Heart left ventricle (tissue), 16 donors: ENCODE measurements at places on chromosomes 11 and 22.
A peak's percentile ranks its signal among the peaks of the same experiment; 100 is the strongest.

DNA sequence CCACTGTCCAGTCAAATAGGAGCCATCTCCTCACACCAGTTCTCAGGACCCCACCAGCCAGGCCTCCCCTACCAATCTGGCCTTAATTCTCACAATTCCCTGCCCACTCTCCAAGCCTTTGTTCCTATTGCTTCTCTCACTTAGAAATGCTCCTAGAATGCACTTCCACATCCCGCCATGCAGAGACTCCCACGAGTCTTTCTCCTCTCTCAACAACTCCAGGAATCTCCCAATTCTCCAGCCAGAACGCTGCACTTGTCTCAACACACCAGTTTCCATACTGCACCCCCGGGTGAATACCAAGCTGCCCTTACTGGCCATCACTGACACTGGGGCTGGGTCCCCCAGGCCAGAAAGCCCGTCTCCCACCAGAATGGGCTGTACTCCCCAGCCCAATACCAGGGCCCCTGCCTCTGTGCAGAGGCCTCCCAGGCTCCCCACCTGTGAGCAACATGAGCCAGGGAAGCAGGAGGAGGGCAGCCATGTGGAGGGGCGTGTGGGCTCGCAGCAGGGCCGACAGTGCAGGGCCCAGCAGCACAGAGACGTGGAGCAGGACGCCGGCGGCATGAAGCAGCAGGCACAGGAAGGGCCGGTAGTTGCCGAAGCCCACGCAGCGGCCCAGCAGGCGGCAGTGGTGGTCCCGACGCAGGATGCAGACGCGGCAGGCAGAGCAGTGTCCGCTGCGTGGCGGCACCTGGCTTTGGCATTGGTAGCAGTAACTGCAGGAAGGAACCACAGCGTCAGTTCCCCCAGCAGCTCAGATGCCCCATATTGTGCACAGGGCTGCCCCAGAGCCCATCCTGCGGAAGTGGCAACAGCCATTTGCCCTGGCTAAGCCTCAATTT is 2.4 kb downstream of the ZDHHC24 start:
- DNase-seq: no peak
- no peak overlapping the region for H3K4me3 ChIP-seq

- no peaks in the 10 kb centered on the region for H3K27me3 ChIP-seq
- H3K27ac ChIP-seq: peak overlapping the region; percentile 99
- DNase-seq: no peak
- peaks cover 52% of the 10 kb centered on the region for H3K4me1 ChIP-seq
- peaks cover 1% of the 10 kb centered on the region for H3K36me3 ChIP-seq
- peak overlapping the region; percentile 86 for H3K4me3 ChIP-seq
Observed at GRCh38 chr22:38699784-38700183, 959 bp downstream of the JOSD1 start.

DNA sequence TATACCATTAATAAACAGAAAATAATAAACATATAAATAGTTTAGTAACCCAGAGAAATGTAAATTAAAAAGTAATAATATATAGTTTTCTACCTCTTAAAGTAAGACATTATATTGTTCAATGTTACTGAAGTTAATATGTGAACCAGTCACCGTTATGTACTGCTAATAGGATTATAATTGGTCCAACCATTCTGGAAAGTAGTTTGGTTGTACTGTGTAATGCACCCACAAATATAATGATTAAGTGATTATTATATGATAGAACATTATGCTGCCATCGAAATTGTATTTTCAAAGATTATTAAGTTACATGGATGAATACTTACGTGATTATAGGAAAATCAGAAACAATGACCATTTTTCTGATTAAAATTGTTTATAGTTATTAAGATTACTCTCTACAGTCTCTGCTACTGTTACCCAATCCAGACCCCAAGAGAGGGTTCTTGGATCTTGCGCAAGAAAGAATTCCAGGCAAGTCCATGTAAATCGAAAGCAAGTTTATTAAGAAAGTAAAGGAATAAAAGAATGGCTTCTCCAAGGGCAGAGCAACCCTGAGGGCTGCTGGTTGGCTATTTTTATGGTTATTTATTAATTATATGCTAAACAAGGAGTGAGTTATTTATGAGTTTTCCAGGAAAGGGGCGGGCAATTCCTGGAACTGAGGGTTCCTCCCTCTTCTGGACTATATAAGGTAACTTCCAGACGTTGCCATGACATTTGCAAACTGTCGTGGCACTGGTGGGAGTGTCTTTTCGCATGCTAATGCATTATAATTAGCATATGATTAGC is 50.1 kb downstream of the ACER3 start:
- no peak overlapping the region for H3K27ac ChIP-seq
- H3K4me1 ChIP-seq: no peaks in the 10 kb centered on the region
- H3K4me3 ChIP-seq: peak overlapping the region; percentile 46
- H3K27me3 ChIP-seq: no peaks in the 10 kb centered on the region
- no peak for DNase-seq

DNA sequence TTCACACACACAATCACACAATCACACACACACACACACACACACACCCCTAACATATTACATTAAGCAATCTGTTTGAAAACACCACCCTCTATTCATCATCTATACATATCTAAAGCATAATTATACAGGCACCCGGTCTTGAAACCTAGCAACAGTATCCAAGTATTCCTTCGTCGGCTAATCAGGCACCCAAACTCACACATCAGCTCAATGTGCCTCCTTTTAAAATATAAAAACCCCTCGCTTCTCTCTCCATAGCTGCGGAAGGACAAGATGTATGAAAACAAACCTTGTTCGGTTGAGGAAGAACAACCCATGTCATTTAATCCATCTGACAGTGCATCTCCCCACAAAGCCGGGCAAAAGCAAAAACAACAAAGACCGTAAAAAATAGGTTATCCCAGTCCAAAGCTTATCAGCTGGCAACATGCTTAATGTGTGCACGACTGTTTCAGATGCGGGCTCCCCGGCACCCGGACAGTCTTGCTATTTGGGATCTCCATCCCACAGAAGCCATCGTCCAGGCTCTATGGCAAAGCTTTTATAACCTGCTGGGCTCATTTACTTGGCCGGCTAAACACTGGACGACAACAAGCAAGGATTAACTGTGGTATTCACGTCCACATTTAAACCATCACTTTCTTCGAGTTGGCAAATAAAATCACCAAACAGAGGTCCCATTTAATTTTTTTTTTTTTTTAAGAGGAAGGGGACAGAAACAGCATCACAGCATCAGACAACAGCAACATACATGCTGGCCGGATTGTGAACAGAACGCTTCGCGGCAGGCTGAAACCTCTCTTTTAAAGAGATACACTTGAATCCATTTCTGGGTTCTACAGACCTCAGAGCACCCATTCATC is 365.5 kb downstream of the SHANK2 start:
- H3K4me1 ChIP-seq: no peaks in the 10 kb centered on the region
- H3K27ac ChIP-seq: no peak overlapping the region
- H3K36me3 ChIP-seq: no peaks in the 10 kb centered on the region
- no peak overlapping the region for H3K4me3 ChIP-seq

DNA sequence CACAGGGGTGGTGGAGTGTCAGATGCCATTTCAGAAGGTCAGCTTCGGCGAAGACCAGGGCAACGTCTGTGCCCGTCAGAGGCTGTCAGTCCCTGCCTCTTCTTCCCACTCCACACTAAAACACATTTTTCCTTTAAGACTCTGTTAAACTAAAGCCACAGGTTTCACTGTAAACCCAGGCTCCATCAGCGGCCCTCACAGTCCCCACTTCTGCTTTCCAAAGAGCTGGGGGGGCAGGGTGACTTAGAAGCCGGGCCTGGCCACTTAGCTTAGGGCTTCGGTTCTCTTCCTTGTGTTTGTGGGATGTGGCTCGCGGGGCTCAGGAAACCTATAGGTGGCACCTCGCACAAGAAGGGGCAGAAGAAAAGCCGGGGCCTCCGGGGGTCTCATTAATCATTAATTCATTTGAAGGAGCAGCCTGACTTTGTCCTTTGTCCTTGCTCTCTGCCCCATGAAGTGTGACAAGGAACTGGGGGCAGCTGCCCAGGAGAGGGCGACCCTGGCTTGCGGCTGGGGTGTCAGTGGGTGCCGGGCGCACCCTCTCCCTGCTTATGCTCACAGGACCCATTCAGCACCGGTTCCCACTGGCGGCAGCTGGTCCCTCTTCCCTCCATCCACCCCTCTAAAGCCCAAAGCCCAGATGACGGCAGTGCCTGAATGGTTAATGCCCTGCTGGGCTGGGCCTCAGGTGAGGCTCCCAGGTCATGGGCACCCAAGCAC is 4.1 kb downstream of the SLC25A45 start:
- peaks cover 31% of the 10 kb centered on the region for H3K4me1 ChIP-seq
- H3K4me3 ChIP-seq: no peak overlapping the region
- no peaks in the 10 kb centered on the region for H3K27me3 ChIP-seq
- no peak overlapping the region for H3K27ac ChIP-seq
- no peak for DNase-seq
- H3K36me3 ChIP-seq: no peaks in the 10 kb centered on the region

DNA sequence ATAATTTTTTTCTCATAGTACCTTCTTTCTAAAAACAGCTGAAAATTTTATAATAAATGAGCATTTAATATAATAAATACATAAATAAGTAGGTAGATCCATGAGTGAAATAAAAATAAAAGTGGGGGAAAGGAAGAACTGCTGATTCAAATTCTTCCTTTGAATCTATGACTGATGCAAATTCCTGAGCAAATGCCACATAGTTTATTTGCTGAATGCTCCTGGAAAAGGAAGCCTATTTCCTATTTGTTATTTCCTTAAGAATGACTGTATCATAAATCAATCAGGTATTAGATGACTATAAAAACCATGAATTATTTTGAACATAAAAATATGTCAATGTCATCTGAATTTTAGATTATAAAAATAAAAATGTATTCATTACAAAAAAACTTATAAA is 16.6 kb downstream of the BTBD10 start:
- H3K4me3 ChIP-seq: no peak overlapping the region
- H3K36me3 ChIP-seq: no peaks in the 10 kb centered on the region
- no peak overlapping the region for H3K27ac ChIP-seq
- H3K4me1 ChIP-seq: peaks cover 4% of the 10 kb centered on the region
- DNase-seq: no peak
- no peaks in the 10 kb centered on the region for H3K27me3 ChIP-seq

GRCh38 chr11:45234306-45235006 is 51.7 kb downstream of the SYT13 start:
- H3K4me1 ChIP-seq: no peaks in the 10 kb centered on the region
- no peak overlapping the region for H3K4me3 ChIP-seq
- no peaks in the 10 kb centered on the region for H3K36me3 ChIP-seq
- H3K27ac ChIP-seq: no peak overlapping the region
- DNase-seq: no peak

GRCh38 chr11:94066901-94067429 is 45.8 kb downstream of the HEPHL1 start:
- DNase-seq: no peak
- no peaks in the 10 kb centered on the region for H3K27me3 ChIP-seq
- H3K4me3 ChIP-seq: no peak overlapping the region
- no peaks in the 10 kb centered on the region for H3K4me1 ChIP-seq
- H3K27ac ChIP-seq: no peak overlapping the region
- no peaks in the 10 kb centered on the region for H3K36me3 ChIP-seq

GRCh38 chr11:86180423-86180822 is 64.1 kb upstream of the EED start:
- H3K36me3 ChIP-seq: no peaks in the 10 kb centered on the region
- H3K27ac ChIP-seq: no peak overlapping the region
- no peak overlapping the region for H3K4me3 ChIP-seq

DNA sequence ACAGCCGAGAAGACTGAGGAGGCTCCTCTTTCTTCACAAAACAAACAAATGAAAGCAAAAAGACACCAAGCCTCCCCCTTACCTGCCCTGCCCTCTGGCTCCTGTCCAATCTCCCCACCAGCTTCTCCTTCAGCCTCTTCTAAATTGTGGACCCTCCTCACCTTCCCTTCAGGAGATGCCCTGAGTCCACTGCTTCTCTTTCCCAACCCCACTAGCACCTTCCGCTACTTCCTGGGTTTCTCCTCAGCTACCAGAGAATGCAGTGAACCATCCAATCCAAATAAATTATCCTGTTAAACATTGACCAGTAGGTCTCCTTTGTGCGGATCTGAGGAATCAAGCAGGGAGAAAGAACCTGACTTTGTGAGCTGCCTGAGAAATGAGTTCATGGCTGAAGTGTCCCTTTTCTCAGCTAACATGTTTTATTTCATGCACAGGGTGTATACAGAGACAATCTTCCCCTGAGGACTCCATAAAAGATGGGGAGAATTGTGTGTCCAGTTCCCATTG is 63.2 kb upstream of the VPREB1 start:
- H3K27ac ChIP-seq: no peak overlapping the region
- no peak for DNase-seq
- peaks cover 19% of the 10 kb centered on the region for H3K27me3 ChIP-seq
- H3K36me3 ChIP-seq: no peaks in the 10 kb centered on the region
- no peaks in the 10 kb centered on the region for H3K4me1 ChIP-seq
- no peak overlapping the region for H3K4me3 ChIP-seq

DNA sequence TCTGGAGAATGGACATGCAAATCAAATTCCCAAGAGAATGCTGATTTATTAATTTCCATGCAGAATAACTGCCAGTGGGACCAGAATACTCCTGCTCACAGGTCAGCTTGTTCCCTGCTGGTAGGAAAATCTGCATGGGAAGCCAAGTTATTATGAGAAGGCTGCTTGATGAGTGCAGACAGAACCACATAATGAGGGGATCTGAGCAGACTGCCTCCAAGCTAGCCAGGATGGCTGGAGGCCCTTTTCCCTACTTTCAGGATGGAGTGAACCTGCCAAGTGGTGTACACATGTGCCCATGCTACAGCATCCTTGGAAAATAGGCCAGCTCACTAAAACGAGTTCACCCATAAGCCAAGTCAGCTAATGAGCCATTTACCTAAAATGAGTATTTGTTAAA is 55.2 kb upstream of the ZBED5 start:
- DNase-seq: no peak
- no peaks in the 10 kb centered on the region for H3K36me3 ChIP-seq
- no peaks in the 10 kb centered on the region for H3K27me3 ChIP-seq
- no peak overlapping the region for H3K4me3 ChIP-seq
- H3K4me1 ChIP-seq: peaks cover 12% of the 10 kb centered on the region

DNA sequence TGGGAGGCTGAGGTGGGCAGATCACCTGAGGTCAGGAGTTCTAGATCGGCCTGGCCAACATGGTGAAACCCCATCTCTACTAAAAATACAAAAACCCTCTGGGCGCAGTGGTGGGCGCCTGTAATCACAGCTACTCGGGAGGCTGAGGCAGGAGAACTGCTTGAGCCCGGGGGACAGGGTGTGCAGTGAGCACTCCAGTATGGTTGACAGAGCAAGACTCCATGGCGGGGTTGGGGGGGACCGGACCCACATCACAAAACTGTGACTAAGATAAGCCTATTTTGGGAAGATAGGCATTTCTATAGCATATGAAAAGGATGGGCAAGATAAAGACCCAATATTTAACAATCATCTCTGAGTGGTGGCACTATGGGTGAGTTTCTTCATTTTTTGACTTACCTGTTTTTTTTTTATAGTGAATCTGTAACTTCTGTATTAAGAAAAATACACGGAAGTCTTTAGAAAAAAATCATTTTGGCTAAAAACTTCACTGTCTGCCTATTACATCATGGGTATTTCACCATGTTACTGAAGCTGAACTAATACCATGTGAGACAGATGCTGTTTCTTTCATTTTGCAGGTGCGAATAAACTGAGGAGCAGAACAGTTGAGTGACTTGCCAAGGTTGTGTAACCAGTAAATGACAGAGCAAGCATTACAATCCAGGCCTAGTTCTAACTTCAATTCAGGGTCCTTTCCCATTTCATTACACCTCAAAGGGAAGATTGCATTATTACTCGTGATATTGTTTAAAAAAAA is 2.5 kb downstream of the CELF1 start:
- no peaks in the 10 kb centered on the region for H3K27me3 ChIP-seq
- no peaks in the 10 kb centered on the region for H3K36me3 ChIP-seq
- peak overlapping the region; percentile 86 for H3K27ac ChIP-seq
- peaks cover 40% of the 10 kb centered on the region for H3K4me1 ChIP-seq
- no peak overlapping the region for H3K4me3 ChIP-seq
